ENCODE measurements at places on chromosomes 7 and 10.

DNA sequence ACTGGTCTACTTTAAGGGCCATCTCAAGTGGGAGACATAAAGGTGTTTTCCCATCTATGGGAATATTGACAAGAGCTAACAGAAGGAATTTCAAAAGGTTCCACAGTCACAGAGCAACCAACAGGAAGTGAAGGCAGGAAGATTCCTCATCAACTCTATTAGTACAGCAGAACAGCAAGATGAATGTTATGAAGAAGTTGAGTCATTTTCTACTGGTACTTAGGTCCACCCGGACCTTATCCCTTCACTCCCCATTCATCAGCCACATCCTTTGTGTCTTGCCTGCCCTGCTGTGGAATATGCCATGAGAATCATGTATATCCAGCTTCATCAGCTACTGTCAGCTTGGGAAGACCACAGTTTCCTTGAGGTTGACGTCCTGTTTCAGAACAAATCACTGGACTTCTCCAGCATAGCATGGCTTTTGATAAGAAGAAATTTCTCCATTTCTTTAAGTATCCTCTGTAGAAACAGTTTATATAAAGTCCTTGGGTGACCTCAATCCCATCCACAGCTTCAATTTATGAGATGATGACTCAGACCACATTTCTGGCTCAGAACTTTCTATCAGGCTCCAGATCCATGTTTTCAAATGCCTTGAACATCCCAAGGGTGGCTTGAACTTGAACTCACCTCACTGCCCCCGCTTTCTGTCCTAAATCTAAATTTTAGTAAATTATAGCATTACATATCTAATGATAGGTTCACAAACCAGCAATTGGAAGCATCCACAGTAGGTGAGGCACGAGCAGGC is 84.9 kb upstream of the AGK start:
- DNase-seq = no peak

- DNase-seq = no peak
Observed at GRCh38 chr10:97378933-97379921, 21.9 kb downstream of the RRP12 start.

DNA sequence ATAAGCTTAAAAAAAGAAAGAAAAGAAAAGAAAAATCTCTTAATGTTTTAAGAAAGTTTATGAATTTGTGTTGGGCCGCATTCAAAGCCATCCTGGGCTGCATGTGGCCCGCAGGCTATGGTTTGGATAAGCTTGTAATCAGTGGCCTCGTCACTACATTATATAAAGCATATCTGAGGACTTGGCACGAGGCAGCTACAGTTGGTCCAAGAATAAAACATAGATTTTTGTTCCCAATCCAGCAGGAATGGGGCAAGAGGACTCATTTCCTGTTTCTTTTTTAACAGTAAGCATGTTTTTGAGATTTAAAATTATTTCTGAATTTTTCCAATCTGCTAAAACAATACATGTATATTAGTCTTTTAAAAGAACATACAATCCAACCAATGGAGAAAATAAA is 28.6 kb downstream of the MCM10 start:
- no peak for DNase-seq

- DNase-seq = no peak
Observed at GRCh38 chr10:73054286-73054685, 42.4 kb downstream of the P4HA1 start.

GRCh38 chr7:79037001-79037400 is 416.5 kb downstream of the MAGI2 start:
- no peak for DNase-seq

GRCh38 chr7:112193915-112194502 is 12.2 kb downstream of the DOCK4 start:
- no peak for DNase-seq

DNA sequence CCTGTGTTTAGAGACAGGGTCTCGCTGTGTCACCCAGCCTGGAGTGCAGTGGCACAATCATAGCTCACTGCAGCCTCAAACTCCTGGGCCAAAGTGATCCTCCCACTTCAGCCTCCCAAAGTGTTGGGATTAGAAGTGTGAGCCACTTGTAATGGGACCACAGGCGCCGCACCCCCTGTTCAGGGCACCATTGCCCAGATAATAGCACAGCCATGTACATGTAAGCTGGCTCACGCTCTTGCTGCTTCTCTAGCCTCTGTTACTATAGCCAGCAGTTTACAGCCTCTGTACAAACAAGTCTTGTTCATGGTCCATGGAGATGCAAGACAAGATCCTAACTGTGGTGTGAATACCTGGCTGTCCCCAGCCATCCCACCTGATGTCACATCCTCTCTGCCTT is 4.2 kb upstream of the MLXIPL start:
- no peak for DNase-seq

DNA sequence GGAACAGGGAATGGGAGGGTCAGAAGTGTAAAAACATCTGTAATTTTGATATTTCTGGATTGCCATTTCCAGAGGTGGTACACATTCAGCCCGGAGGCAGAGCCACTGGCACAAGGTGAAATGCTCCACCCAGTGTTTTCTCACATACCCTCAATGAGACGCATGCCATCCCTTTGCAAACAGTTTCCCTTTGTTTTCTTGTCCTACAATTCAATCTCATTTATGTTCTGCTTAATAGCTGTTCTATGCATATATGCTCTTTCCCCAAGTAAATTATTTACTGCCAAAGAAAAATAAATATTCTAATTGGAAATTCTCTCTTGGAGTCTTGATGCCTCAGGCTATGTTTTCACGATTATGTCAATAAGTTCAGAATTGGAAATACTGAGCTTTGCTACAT is 369.7 kb upstream of the AKR1E2 start:
- no peak for DNase-seq

- no peak for DNase-seq
Observed at GRCh38 chr10:73756183-73756582, 12.0 kb downstream of the SEC24C start.

DNA sequence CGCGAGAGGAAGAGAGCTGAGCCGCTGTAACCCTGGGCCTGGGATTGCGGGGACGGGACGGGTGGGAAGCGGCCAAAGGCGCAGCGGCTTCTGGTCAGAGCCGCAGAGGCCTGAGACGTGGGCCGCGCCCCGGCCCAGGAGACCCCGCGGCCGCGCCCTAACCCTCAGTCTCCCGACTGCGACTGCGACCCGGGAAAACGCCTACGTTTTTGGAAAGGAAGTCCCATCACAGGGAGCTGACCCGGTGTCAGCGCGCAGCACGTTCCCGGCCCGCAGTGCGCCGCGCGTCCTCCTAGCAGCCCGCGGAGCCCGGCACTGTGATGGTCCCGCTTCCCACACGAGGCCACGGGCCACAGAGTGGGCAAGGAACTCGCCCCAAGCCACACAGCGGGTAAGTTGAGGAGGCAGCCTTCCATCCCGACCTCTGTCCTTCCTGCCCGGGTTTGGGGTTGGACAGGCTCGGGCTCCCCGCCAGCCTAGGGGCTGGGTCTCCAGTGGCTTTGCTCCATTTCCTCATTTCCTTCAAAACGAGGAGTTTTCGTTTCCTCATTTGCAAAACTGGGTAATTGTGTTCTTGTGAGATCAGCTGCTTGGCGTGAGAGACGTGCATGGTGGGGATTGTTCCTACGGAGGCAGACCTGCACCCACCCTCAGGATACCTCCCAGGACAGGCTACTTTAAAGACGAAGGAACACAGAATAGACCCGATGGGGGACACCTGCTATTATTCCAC is 1.2 kb downstream of the GPNMB start:
- DNase-seq = no peak

DNA sequence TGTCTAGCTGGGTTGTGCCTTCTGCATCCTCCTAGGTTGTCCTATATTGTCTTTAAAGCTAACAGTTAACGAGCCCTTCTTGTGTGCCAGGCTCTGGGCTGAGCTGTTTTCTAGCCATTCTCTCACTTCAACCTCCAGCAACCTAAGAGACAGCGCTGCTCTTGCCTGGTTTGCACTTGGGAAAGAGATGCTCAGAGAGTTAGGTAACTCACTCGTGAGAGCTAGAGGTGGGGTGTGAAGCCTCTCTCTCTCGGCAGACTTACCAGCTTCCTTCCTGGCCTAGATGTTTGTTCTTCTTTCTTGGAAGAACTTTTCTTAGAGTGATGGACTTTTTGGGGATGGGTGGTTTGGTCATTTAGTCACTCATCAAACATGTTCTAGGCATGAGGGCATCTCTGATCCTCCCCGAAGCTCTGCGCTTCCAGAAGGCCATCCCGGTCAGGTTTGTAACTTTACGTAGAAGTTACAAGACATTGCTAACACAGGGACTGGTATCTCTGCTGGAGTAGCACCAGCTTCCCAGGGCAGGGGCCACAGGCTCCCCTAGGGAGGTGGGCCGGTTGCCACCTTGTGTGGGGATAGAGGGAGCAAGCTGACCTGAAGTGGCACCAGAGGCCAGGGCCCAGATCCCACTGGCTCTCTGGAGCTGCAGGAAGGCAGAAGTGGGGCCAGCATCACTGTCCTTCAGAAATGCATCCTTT is 14.3 kb downstream of the TSPAN15 start:
- DNase-seq = no peak

GRCh38 chr10:62095181-62096122 is 173.2 kb downstream of the RTKN2 start:
- no peak for DNase-seq

- no peak for DNase-seq
Observed at GRCh38 chr10:131692176-131692575, 208.6 kb upstream of the PPP2R2D start.

GRCh38 chr10:49756031-49756430 is 6.1 kb downstream of the OGDHL start:
- DNase-seq = no peak

GRCh38 chr10:113859261-113859660 is 4.8 kb downstream of the NHLRC2 start:
- DNase-seq = no peak
